PC-3 (cell line): ENCODE measurements at places on chromosomes 4 and X.

GRCh38 chr4:36332023-36332781 lies 50.8 kb downstream of the DTHD1 start:
- no peak for DNase-seq

GRCh38 chr4:66160606-66161005 lies 490.3 kb upstream of the EPHA5 start:
- DNase-seq: peak; percentile 26

- no peak for DNase-seq
These were observed 25.5 kb downstream of the SCD5 start for GRCh38 chr4:82773057-82773456.

DNA sequence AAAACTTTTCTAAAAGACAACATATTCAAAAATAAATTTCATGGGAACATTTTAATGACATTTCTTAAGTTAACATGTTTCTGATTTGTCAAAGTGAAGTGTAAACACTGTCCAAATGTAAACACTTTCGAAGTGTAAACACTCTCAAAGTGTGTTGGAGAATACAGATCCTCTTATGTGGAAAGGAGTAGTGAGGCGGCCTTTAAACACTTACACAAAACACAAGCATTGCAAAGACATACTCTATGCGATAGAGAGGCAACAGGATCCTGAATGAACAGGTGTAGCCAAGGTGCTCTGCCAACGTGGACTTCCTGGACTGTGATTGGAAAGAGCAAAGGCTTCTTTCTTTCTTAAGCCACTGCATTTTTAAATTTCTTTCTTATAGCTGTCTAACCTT lies 62.7 kb upstream of the PGM2 start:
- DNase-seq: no peak
